ENCODE measurements at places on chromosomes 5 and 9.

DNA sequence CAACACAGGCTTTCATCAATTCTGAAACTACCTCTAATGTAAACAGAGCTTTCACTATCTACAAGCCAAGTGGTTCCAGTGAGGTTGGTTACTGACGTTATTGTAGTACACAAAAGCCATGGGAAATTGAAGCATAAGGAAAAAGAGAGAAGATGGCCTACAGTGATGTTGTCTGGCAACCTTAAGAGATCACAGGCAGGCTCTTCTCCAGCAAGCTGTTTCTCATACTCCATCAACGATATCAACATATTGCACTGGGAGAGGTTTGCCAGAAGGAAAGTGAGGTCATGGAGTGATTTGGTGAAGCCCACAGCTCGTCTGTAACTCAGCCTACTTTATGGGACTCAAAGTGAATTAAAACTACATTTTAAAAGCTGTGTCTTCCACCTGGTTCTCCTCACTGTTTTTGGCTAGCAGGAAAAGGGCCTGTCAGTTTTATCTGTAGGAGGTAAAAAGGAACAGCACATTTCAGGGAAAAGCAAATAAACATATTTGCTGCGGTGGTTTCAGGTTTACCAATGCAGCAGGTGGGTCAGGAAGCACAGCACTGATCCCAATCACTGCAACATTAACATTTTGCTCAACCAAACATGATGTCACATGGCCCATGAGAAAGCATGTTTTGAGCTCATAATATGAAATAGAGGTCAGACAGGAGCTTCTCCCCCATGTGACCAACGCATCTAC, 72.9 kb downstream of the ARSB start:
- DNase-seq = peak; percentile 7

DNA sequence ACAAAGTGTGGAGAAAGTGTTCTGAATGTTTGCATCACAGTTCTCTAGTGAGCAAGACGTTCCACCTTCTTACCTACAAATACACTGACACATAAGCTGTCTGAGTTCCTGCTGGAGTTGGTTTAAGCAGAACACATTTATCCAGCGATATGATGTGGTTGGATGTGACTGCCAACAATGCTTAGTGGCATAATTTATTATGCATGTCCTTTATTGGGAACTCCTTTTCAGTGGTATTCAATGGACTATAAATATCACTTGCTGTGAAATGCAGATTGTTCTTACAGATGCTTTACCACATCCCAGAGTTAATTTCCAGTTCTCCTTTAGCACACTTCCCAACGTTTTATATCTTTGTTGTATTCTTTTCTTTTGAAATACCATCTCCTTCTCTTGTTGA, 222.2 kb downstream of the LURAP1L start:
- DNase-seq = no peak

GRCh38 chr5:116756531-116756930, 181.9 kb upstream of the SEMA6A start:
- DNase-seq = no peak

GRCh38 chr5:156096259-156096658, 230.7 kb upstream of the SGCD start:
- DNase-seq = no peak

GRCh38 chr9:18233311-18233710, 240.6 kb upstream of the ADAMTSL1 start:
- DNase-seq = no peak

DNA sequence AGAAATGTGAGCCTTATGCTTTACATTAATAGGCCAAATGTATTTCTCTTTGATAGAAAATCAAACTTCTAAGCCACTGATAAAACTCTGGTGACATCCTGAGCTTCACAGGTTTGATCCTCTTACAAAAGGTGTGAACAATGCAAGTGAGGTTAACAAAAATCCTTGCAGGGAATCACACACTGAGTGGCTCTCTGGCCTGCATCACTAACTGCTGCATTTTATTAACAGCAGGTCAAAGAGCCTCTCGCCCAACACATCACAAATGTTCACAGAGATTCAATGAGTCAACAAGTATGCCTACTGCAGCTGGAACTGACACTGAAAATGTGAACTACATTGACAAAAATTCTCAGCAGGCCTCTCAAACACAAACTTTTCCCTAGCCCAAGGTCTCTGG, 122.3 kb downstream of the SEMA5A start:
- no peak for DNase-seq

GRCh38 chr5:174741352-174741751, 17.0 kb downstream of the MSX2 start:
- DNase-seq = no peak

GRCh38 chr5:34411470-34412346, 244.4 kb upstream of the RAI14 start:
- no peak for DNase-seq

DNA sequence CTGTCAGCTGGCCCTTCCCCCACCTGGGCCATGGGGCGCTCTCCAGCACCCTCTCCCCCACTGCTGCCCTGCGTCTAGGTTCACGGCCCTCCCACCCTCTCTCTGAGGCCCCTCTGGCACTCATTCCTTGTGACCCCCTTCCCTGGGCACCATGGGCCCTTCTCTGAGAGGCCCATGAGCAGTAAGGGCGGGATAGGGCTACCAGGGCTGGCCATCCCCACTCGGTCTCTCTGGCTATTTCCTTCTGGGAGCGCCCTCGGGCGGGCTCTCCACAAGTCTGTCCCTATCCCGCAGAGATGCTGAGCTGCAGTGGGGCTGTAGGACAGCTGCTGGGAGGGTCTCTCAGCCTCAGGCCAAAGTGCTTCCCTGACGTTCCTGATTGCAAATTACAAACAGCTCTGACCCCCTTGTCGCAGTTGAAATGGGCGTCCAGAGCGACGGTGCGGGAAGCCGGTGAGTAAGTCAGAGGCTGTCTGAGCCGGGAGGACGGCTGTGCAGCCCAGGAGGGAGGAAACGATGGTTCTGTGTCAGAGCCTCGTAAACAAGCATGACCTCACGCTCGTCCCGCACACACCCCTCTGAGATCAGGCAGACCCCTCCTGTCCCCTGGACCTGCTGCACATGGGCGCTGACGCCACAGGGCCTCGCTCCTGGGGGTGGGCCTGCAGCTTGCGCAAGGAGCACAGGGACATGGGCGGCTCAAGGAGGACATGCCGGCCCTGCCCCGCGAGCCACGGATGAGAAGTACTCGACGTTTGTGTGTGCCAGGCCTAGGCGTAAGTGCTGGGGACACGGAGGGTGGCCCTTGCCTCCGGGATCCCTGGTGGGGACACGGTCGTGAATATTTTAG, 36.3 kb upstream of the GFPT2 start:
- DNase-seq = no peak

- DNase-seq = no peak
Observed at GRCh38 chr9:117549444-117549843, 134.6 kb upstream of the ASTN2 start.

GRCh38 chr9:72132052-72132451, 17.2 kb upstream of the GDA start:
- no peak for DNase-seq

- no peak for DNase-seq
Observed at GRCh38 chr9:30522486-30522885, 1862.0 kb upstream of the ACO1 start.

DNA sequence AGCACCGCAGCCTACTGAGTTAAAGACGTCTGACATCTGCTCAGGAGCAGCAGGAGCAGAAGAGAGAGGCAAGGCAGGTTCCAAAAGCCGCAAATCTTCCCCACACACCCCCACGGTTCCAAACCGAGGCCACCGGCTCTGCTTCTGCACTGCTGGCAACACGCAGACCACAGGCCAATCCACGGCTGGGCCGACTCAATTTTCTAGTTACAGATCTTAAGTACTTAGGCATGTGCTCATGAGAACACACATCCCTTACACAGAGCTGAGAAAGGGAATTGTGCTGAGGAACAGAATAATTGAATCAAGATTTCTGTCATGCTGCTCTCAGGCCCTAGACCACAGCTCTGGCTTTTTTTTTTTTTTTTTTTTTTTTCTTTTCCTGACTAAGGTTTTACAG, 32.6 kb downstream of the PAX5 start:
- DNase-seq = no peak

GRCh38 chr9:71506821-71507220, 261.5 kb downstream of the CEMIP2 start:
- no peak for DNase-seq

DNA sequence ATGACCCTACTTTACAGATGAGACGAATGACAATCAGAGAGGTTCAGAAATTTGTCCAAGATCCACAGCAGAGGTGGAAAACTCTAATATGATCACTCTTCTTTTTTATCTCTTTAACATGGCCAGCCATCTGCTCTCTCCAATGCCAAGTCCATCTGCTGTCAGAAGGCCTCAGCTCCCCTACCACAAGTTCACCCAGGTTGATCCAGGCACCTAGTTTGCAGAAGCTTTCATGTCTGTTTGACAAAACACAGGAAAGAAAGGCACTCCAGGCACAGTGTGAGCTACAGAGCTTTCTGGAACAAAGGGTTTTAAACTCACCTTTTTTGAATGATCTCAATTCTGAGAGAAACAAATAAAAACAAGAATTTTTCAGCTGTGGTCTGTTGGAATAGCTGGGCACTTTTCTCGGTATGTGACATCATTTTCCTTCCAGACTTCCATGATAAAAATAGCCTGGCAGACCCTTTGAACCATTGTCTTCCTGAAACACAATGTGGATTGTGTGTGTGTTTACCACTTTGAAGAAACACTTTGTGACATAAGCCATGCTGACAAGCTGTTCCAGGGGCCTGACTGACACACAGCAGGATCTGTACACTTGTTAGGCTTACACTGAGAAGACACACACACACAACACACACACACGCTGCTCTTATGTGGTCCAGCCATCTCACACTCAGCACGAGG, 214.3 kb downstream of the AGTPBP1 start:
- no peak for DNase-seq

DNA sequence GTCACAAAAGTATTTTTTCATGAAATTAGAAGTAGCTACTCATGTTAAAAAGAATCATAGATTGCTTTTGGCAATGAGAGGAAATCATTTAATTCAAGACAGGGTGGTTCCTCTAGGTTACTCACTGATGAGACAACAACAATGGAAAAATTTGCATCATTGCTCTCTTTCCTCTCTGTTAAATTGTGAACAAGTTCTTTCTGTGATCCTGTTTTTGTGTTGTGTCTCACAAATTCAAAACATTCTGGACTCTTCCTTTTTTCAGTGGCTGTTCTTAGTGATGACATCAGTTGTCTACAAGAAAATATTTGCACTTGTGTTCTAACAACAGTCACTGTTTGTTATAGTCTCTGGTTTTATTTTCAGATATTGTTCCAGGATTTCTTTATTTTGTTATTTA, 95.3 kb downstream of the XRCC4 start:
- DNase-seq = no peak

DNA sequence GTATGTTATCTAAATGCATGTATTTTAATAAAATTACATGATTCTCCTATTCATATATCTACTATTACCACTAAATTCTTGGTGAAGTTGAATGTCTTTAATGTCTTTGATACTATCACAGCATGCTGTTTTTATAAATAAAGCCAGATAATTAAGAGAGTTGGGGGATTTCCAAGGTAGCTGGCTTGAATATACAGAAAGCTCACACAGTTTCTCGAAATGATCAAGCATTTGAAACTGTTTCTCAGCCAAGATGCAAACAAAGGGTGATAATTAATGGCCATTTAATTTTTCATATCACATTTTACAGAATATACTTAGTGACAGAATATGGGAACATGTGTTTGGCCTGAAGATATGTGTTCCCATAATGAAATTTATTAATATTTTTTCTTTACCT, 145.6 kb upstream of the CDH12 start:
- DNase-seq = no peak

GRCh38 chr5:74490814-74491213, 149.7 kb downstream of the ENC1 start:
- DNase-seq = no peak

GRCh38 chr9:8374471-8374870, 574.9 kb upstream of the DMAC1 start:
- DNase-seq = no peak

DNA sequence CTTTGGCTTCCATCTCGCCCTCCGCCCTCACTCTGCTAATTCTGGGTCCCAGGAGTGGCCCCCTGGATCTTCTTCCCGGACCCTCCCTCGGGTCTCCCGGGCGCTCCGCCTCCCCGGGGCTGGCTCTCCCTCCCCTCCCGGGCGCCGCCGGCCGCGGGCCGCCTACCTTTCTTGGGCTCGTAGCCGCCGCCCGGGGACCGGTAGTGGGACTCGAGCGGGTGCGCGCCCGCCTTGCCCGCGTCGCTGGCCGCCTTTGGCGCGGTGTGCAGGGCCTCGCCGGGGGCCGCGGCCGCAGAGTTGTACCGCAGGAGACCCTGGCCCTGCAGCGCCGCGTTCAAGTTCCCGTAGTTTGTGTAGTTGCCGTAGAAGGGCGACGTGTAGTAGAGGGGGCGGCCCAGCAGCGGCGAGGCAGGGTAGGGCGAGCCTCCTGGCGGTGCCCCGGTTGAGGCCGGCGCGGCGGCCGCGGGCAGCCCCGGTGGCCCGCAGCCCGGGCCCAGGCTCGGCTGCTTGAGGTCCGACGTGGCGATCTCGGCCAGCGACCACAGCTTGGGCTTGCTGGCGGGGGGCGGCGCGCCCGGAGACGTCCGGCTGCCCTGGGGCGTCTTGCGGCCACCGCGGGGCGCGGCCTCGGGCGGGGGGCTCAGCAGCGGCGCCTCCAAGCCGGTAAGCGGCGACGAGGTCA, 3.2 kb downstream of the IRX2 start:
- DNase-seq = no peak

DNA sequence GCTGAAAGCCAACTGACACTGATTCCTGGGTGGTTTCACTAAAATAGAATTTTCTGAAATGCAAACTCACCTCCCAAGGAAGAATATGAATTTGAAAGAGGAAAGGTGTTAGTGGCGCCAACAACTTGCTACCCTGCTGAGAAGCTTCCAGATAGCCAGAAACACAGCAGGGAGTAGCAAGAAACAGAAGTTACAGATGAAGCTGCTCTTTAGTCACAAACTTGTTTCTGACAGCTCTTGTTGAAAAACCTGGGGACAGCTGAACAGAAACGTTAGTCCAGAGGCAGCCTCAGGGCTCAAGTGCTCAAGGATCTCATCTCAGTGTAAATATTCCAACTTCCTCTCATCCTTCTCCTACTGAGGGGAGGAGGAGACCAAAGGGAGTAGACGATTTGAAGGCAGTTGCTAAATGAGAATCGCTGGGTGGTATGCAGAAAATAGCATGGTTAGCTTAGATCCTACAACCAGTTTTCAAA, 184.1 kb downstream of the PDE4D start:
- no peak for DNase-seq

- no peak for DNase-seq
Observed at GRCh38 chr9:78713614-78714405, 416.9 kb downstream of the PSAT1 start.

DNA sequence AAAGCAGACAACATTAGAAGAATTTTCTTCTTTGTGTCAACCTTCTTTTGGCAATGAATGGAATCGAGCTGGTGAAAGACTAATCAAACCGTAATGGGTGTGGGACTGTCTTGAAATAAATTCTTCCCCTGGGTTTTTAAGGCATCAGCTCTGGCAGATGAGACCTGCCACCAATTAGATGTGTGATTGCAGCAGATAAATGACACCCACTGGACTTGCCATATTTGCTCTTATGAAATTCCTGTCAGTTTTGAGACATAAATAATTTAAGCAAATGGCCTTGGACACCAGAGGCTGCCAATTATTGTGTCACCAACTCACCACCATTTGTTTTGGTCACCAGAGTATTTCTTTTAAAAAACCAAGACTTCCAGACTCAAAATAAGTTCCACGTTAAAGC, 135.9 kb upstream of the RGMB start:
- DNase-seq = no peak

GRCh38 chr5:41127967-41128690, 57.0 kb upstream of the MROH2B start:
- no peak for DNase-seq
